Fibroblast of lung (primary cell): ENCODE measurements at places on chromosomes 5 and 9.

DNA sequence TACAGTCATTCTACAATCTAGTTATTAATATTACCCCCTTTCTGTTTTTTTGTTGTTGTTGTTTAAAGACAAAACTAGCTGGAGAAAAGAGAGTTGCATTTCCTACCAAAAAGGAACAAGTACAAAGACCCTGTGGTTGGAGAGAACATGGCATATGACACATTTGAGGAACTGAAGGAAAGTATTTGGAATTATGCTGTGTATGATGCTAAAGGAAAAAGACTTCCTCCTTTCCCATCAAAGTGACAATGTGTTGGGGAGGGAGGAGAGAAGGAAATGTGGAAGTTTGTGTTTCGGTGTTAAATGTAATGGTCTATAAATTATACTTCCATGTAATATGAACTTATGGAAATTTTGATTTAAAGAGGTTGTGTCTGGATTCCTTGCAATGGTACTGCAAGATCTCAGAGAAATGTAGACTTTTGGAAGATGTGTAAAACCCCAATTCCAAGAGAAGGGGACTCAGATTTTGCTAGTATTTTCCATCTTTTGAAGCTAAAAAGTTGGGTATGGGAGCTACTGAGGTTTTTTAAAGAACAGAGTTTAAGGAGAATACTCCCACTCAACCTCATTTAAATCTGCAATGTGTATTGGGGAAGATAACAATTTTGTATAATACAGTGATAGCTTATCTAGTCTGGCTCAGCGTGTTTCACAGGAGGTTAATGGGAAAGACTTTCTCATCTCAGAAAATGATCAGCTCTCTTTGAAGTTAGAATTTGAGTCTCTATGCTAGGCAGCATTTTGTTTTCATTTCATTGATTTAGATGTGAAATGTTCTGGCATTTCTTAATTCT is 15.4 kb upstream of the TNFSF8 start:
- no peak for DNase-seq

DNA sequence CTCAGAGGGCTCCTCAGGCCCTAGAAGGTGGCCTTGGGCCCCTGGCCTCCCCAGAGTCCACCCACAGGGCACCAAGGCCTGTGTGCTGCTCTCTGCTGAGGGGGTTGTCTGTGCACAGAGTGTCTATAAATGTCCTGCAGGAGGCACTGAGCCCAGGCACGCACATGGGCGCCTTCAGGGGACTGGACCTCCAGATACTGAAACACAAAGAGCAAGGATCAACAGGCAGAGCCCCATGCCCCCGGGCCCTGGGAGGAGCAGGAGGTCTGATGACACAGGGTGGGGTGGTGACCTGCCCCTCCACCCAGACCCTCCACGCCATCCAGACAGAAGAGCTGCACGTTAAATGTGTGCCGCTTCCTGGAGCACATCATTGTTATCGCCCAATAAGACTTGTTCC is 64.6 kb upstream of the SIMC1 start:
- DNase-seq: no peak

DNA sequence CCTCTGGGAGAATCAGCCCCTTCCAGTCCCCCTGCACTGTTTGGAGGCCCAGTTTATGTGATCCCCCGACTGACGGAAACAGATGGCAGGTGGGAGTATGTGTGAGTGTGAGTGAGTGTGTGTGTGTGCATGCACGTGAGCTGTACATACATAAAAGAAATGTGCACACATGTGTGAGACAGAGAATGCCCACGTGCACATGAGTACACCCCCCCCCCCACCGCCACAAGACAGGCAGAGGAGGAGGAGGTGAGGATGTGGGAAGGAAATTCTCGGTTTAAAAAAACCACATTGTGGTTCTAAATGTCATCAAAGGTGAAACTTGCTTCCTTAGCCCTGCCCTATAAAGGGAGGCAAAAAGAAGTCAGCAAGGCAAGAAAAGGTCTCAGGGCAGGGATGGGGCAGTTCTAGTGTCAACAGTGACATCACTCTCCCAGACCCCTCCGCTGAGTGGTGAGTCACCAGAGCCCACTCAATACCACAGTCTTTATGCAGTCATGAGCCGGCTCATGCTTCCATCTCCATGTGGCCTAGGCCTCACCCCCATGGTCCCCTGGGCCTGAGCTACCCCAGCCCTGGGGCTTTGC is 79.2 kb upstream of the HSPA9 start:
- peak; percentile 28 for DNase-seq

- no peak for DNase-seq
Observed at GRCh38 chr5:154698763-154699162, 56.4 kb upstream of the LARP1 start.

- peak; percentile 22 for DNase-seq
Observed at GRCh38 chr5:93676704-93677103, 64.7 kb downstream of the POU5F2 start.
